ENCODE measurements at places on chromosomes 6 and 20.

DNA sequence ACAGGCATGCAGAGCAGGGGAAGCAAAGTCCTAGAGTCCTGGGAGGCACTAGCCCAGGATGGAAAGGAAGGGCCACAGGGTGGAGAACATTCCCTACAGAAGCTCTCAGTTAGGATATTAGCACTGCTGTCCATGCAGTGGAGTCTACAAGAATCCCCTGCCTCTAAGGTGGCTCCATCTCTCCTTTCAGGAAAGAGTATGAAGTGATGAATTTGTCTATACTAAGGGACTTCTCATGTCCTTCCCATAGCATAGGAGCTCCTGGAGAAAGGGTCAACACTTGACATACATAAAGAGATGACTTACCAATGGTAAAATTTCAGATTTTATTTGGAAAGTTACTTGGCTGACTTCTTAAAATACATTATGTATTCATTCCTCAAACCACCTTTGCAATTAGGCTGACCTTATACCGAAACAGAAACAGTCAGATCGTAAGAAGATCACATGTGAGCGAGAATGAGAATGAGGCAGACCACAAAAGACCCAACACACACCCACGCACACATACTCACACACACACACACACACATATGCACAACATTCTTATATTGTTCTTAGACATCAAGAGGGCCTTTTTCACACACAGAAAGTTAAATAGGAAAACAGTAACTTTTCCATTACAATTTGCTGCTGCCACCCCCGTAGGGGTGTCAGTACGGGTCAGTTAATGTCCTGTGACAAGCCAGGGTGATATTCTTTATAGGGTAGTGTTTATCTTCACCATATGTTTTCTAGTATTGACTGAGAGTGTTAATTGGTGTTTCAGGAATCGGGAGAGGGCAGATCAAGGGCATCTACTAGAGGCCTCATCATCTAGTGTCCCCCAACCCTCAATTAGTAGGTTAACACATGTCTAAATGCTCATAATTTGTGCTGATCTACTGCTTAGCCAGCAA is 159.4 kb downstream of the FAXC start:
- no peak for DNase-seq

DNA sequence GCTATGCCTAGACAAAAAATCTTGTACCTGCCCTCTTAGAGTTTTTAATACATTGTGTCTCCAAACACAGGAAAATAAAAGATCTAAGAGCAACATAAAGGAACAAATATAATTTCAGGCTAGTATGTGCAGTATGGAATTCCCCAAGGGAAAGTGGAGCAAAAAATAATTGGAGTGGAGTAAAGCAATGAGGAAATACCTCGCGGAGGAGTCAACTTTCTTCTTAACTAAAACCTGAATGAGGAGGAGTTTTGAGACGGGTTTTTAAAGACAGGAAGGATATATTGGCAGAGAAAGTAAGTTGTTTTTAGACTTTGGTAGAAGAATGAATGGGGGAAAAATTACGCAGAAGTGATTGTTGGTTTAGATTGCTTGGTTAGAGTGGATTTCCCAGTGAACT is 14.0 kb downstream of the HIVEP1 start:
- DNase-seq, result no peak

DNA sequence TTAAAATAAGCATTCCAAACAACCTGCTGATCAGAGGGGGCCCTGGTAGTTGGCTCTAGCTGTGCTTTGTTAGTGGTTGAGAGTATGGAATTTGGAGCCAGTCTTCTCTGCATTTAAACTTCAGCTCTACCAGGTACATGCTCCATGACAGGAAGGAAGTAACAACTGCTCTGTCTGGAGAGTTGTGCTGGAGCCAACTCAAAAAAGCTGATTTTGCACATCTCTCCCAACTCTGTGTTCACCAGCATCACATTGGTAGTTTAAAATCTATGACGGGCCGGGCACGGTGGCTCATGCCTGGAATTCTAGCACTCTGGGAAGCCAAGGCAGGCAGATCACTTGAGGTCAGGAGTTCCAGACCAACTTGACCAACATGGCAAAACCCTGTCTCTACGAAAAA is 68.8 kb upstream of the BMP2 start:
- DNase-seq, result no peak

DNA sequence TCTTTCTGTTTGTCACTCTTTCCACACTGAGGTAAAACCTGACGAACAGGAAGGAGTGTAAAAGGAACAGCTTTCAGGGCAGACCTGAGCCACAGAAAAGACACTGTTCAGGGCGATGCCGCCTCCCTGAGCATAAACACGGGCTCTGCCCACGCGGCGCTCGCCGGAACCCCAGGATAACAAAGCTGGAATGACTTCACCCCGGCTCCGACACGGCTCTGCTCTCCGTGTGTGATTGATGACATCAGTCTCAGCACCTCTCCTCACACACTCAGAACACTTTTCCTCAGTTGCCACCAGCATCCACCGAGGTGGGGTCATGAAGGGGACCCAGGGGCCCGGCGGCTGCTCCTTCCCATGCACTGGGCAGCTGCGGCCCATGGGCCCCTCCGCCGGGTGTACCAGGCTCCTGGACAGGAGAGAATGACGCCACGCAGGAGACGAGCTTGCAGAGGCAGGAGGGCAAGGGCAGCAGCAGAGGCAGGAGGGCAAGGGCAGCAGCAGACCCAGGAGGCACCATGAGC is 43.6 kb downstream of the DLL1 start:
- DNase-seq, result no peak

- no peak for DNase-seq
Observed at GRCh38 chr6:20936949-20937348, 402.7 kb downstream of the CDKAL1 start.

- peak; percentile 79 for DNase-seq
Observed at GRCh38 chr20:43722153-43722505, 4.7 kb downstream of the GTSF1L start.

DNA sequence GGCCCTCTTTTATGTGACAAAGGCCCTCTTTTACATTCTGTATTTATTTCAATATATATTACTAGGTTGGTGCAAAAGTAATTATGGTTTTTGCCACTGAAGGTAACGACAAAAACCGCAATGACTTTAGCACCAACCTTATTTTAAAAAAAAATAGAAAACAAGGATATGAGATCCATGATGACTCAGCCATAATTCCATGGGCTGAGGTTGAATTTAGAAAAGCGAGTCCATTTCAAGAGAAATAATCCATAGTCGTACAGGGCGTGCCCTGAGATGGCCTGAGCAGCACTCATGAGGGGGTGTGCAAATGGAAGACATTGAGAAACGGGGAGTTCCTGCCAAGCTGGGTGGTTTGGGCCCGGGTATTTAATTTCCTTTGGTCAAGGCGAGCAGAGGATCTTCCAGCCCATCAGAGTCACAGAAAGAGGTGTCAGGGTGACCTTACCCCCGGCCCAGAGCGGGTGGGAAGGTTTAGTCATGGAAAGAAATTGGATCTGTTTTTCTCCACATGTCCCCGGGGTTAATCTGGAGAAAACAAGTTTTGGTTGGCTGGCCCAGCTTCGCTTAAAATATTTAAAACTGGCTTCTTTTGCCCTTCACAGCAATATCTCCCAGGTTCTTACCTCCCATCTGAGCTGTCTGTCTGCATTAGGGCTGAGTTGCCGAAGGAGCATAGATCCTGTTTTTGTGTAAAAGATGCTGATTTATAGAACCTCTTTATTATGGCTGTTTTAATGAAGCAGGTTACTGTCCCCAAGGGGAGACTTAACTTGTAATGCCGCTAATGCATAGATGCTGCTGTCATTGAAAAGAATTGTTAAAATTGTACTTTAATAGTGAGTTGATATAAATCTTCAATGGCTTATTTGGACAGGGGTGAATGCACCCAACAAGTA is 255.6 kb downstream of the PREX1 start:
- DNase-seq, result no peak

All from stimulated activated naive CD4-positive, alpha-beta T cell (primary cell).